Skeletal muscle cell (primary cell): ENCODE measurements at places on chromosomes 13 and 19.

GRCh38 chr19:17543986-17544385, 11.5 kb upstream of the COLGALT1 start:
- no peak for DNase-seq

- DNase-seq, result no peak
Observed at GRCh38 chr13:36885901-36886300, 34.1 kb downstream of the SMAD9 start.

- DNase-seq, result no peak
Observed at GRCh38 chr13:50149932-50150331, 134.7 kb downstream of the KCNRG start.

- DNase-seq, result no peak
Observed at GRCh38 chr19:18098891-18099622, 1.5 kb downstream of the MAST3 start.

GRCh38 chr13:102772042-102772425, 1.6 kb downstream of the TEX30 start:
- no peak for DNase-seq

DNA sequence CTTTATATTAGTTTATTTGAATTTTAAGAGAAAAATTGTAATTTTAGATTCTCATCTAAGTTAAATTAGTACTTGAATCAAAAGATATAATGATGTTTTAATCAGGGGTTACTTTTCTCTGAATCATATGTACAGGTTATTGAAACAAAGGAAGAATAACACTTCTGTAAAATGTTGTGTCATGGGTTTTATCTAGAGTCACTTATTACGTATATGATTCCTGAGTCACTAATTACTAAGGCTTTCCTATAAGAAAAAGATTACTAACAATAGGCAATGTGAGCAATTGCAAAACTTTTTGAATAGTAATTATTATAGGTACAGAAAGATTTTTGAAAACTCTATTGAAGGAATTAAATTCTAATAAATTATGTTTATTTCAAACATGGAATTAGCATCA, 99.2 kb upstream of the KLF5 start:
- DNase-seq, result no peak

- no peak for DNase-seq
Observed at GRCh38 chr13:48925001-48925400, 50.7 kb upstream of the FNDC3A start.

DNA sequence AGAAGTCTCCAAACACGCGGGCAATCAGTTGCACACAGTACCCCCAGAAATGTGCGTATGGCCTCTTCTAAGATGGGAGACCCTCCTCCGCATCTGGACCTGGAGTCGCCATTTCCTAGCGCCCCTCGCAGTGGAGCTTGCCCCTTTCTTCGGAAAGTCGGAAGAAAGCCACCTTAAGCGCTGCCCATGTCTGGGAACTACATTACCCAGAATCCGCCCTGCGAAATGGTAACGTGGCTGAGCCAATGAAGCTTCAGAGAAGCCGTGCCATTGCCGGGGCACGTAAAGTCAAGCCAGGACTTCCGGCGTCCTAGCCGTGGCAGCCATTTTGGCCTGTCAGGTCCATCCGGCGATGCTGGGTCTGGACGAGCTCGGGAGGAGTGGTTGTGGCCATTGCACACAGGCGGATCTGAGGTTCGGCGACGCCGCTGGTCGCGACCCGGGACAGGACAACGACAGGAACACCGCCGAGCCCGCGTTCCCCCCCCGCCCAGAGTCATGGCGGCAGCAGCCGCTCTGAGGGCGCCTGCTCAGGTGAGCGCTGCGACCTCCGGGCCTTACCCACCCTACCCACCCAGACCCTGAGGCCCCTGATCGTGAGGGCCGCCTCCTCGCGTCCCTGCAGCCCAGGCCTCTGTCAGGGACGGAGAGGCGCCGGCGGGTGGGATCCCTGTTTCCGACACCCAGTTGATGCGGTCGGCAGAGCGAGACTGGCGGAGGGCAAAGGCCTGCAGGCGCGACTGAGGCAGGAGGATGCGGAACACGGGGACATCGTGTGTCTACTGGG, at the start of gene ZNF586:
ZNF586 (plus strand) TSS at position 332 of the 787 bp plus-strand sequence; CDS start at position 499, 167 bp downstream.
- DNase-seq, result peak; percentile 69

- no peak for DNase-seq
Observed at GRCh38 chr13:67509018-67509417, 278.9 kb upstream of the PCDH9 start.

DNA sequence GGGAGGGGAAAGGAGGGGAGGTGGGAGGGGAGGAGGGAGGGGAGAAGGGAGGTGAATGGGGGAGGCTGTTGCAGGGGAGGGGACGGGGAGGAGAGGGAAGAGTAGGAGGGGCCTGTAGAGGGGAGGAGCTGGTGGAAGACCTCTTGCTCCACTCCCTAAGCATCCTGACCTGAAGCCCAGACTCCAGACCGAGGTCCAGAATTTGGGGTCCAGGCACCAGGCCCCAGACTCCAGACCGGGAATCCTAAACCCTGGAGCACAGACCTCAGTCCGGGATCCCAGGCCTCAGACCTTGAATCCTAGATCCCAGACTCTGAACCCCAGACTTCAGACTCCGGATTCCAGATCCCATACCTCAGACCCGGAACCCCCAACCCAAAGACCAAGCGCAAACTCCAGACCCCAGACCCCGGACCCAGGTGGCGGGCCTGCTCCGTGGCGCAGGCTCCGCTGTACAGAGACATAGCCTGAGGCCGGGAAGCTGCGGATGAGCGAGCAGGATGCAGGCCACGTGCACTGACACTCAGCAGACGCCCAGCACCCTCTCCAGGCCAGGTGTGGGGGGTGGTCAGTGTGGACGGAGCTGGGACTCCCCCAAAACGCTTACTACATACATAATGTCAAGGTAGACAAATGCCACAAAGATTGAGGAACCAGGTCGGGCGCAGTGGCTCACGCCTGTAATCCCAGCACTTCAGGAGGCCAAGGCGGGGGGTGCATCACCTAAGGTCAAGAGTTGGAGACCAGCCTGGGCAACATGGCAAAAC, 710 bp upstream of the BTBD2 start:
- DNase-seq, result peak; percentile 74
